NCI-H774 (cell line): ENCODE measurements at places on chromosomes 7 and 10.

DNA sequence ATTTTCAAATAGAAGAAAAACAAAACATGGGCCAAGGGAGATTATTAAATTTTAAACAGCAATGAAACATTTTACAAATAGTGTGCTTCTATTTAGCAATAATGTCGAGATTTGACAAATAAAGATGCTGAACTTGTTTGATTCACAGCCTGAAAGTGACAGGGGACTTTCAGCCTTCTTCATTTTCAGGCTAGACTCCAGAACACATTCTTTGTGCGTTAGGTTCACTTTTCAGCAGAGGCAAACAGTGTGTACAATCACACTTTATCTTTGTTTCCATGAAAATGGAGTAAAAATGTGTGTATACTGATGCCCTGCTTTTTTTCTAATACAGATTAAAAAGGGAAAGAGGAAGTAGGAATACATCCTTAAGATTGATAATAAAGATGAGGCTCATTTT lies 35.6 kb downstream of the FAM171A1 start:
- DNase-seq = no peak

DNA sequence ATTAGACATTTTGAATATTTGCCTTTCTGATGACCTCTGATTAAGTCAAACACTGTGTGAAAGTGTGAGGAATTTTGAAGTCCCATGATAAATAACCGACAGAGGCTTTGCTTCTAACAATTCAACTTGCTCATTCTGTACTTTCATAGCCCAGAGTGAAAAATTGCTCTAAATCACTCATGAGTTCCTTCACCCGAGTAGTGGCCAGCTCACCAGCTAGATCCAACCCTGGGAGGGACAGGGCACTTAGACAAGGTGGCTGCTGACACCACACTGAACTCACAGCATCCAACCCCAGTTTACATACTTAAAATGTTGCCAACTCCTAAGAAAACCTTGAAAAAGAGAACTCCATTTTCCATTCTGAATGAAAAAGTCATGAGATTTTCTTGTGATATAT lies 80.0 kb upstream of the LYZL1 start:
- DNase-seq = no peak

GRCh38 chr7:16661924-16662323 lies 15.9 kb downstream of the BZW2 start:
- DNase-seq = no peak

- no peak for DNase-seq
Observed at GRCh38 chr10:14413523-14413922, 82.8 kb upstream of the FRMD4A start.

- no peak for DNase-seq
Observed at GRCh38 chr7:78472519-78472918, 673.9 kb downstream of the PHTF2 start.

- DNase-seq = no peak
Observed at GRCh38 chr7:30028749-30029635, 780 bp downstream of the PLEKHA8 start.

DNA sequence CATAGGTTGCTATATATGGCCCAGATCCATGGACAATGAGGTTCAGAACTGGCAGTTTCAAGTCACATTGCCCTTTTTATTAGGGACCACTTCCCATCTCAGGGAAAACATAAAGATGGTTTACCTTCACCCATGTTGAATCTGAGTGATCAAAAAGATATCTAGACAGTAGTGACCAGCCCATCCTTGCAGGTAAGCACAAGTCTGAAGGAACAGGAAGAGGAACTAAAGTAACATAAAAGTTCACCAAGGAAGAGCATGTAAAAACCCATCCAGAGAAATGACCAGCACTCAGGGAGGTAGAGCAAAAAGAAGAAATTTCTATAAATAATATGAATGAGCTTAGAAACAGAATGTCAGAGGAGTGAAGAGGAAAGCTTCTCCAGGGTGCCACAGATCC lies 382.5 kb downstream of the PARD3 start:
- no peak for DNase-seq

- DNase-seq = no peak
Observed at GRCh38 chr7:128170461-128170860, 70.6 kb upstream of the LEP start.
